B cell (primary cell): ENCODE measurements at places on chromosomes 2 and 18. TPM values are rescaled to one million over a fixed set of nuclear protein-coding genes. Genes with fewer than 3 reads are reported as not detected.

DNA sequence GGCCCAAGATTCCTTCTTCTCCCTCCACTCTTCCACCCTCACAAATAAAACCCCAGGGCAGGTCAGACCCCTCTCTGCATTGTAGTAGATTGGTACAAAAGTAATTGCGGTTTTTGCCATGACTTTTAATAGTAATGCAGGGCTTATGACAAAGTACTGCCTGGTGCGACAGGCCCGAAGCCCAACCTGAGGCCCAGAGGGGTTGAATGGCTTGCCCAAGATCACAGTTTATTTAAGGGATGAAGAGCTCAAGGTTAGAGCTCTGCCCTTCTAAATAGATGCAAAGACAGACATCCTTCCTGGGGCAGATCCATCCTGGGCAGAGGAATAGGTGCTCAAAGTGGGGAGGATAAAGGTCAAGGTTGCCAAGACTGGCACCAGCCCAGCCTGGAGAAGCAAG is 899 bp upstream of the PSTPIP2 start:
- no peak for DNase-seq

GRCh38 chr18:70931942-70932814 is 643.3 kb downstream of the SOCS6 start:
- DNase-seq = peak; percentile 5

GRCh38 chr18:28559511-28559910 is 382.6 kb upstream of the CDH2 start:
- no peak for DNase-seq

DNA sequence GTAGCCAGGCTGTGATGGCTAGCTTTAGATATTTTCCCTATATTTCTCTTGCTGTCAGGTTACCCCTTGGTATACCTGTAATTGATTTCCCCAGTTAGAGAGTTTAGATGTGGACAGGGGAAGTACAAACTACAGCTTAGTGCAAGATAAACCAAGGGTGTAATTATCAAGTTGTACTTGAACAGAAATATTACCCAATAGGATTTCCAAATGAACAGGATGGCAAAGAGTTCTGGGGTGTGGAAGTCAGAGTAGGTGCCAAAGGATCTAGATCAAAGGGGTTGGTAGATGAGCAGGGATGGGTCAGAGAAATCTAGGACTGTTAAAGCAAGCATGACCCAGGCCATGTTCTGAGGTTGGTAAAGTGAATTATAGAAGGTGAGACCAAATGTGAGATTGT is 585.2 kb downstream of the CCDC85A start:
- no peak for DNase-seq

DNA sequence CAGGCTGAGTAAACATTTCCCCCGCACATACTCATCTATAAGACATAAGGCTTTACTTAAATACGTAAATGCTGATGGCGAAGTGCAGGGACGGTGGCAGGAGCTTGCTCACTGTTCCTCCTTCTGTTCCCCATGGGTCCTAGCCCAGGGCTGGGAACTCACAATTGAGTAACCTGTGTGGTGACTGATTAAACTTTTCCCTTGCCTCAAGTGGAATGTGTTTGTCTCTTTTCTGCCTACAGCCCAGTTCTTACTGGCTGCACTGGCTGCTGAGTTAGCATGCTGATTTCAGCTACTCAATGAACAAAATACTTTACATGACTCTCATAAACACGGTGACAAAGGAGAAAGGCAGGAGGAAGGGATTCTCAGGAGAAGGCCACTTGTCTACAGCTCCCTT is 87.3 kb downstream of the MARCO start:
- no peak for DNase-seq

DNA sequence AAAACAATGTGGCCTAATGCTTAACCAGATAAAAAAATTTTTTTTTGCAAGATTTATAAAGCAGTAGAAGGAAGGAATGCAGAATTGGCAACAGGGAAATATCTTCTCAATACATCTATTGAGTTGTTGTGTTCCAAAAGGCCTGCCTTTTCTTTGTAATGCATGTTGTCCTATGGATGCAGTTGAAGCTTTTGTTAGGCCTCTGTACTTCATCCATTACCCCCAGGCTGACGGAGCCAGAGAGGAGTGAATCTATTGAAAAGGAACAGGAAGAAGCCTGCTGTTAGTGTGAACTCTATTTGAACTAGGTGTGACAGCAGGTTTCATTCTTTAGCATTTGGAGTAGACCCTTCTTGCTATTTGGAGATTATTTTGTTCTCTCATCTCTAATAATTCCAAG is 56.5 kb downstream of the MTX2 start:
- DNase-seq = no peak

GRCh38 chr2:172680436-172681068 is 55.1 kb upstream of the RAPGEF4 start:
- DNase-seq = no peak

DNA sequence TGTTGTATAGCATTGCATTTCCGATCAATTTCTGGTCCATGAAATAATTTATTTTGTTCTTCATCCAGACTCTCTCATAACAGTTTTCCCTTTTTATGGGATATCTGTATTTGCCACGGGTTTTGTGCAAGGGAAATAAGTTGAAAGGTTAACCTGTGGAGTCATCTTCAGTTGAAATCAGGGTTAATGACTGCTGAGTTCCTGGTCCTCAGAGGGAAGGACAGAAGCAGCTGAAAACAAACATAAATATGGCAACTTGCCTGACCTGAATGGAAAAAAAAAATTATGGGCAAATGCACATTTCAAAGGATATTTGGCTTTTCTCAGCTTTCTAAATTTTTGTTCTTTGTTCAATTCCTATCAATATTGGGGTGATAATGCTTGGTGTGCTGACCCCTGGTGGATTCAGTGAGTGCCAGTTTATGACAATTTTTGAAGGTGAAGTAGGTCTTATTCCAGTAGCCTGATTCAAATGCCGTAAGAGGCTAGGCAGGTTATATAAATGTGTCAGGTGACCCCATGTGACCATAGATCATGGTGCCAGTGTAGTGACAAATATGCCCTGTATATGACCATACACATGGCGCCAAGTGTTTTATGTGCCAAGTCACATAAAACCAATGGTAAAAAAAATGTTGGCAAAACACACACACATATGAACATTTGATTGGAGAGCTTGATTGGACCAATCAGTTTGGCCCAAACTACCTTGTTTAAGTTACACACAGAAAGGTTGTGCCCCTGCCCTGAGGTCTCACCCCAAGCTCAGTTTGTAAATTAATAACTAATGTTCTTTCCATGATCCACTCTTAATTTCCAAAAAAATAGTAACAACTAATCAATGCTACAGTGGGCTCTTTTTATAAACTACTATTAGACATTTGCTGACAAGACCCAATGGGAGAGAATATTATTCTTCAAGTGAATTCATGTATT is 47.6 kb upstream of the FAM124B start:
- DNase-seq = peak; percentile 54

DNA sequence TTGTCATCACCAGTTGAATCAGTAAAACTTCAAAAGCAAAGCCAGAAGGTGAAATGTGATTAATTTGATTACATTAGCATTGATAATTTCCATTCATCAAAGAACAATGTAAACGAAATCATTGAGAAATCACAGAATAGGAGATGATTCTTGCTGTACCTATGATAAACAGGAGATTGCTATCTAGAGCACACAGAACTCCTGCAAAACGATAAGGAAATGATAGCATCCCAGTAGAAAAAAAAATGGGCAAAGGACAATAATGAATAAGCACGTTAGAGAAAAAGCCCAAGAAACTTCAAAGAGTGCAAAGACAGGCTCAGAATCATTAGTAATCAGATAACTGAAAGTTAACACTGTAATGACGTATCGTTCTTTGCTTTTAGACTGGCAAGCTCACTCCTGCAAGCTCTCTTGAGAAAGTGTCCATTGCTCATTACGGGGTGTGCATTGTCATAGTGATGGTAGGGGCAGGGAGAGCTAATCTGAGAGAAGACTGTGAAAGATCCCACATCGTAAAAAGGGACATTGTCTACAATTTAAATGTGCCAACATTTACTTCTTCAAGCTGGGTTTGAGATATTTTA is 143.6 kb downstream of the SPP2 start:
- DNase-seq = no peak

- DNase-seq = no peak
Observed at GRCh38 chr2:233059547-233059796, 670 bp upstream of the INPP5D start.

DNA sequence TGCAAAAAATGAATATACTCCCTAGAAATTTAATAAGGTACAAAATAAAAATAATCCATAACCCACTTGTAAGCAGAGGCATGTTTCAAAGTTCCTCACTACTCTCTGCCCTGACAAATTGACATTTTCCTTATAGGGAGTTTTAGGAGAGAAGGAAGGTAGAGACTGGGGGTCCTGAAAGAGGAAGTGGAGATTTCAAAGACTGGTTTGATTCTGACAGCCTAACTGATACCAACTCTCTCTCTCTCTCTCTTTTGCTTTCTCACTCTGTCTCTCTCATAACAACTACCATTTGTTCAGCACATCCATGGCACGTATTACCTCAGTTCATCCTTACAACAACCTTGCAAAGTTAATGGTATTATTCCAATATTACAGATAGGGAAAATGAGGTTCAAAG is 18.6 kb downstream of the FZD7 start:
- DNase-seq = no peak

- DNase-seq = no peak
Observed at GRCh38 chr2:3483227-3483985, 35.9 kb downstream of the ADI1 start.

- no peak for DNase-seq
Observed at GRCh38 chr2:120832296-120833070, 96.8 kb downstream of the GLI2 start.

DNA sequence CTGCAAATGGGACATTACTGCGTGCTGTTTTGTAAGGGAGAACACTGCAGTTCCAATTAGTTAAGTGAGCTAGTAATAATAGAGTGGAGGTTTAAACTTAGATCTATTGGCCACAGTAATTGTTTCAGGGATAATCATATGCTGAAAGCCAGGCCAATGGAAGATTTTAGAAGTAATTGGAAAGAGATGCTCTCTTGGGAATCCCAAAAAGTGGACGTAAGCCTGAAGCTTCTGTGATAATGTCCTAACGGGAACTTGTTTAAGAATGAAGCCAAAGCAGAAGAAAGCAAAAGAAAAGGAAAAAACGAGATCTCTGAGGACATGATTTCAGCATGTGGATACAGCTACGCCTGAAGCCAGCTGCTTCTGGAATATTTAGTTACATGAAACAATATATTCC is 594.6 kb downstream of the SLC4A3 start:
- no peak for DNase-seq

GRCh38 chr2:131047920-131048560 is 45.2 kb downstream of the FAM168B start:
- DNase-seq = no peak

DNA sequence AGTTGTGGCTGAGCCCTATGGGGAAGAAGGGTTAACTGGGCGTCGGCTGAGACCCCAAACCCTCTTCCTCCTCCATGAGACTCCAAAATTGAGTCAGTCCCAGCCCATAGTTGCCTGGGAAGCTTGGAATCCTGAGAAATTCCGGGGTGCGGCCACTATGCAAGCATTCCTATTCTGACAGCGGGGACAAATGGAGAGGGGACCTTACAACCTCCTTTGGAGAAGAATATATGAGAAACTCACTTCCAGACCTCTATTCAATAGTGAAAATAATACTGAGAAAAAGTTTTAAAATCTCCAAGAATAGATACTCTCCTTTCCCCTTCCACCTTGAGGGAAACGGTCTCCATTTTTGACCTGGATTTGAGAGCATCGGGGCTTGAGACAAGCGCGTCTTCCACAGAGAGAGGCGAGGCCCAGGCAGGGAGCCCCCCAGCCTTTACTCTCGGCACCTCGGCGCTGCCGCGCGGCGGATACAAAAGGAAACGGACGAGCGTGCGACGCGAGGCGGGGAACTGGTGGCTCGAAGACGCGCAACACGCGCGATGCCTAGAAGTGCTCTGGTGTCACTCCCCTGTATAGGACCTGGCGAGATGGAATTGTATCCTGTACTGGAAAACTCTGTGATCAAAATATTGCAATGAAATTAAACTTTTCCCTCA is 11.1 kb downstream of the NR4A2 start:
- DNase-seq = peak; percentile 68

DNA sequence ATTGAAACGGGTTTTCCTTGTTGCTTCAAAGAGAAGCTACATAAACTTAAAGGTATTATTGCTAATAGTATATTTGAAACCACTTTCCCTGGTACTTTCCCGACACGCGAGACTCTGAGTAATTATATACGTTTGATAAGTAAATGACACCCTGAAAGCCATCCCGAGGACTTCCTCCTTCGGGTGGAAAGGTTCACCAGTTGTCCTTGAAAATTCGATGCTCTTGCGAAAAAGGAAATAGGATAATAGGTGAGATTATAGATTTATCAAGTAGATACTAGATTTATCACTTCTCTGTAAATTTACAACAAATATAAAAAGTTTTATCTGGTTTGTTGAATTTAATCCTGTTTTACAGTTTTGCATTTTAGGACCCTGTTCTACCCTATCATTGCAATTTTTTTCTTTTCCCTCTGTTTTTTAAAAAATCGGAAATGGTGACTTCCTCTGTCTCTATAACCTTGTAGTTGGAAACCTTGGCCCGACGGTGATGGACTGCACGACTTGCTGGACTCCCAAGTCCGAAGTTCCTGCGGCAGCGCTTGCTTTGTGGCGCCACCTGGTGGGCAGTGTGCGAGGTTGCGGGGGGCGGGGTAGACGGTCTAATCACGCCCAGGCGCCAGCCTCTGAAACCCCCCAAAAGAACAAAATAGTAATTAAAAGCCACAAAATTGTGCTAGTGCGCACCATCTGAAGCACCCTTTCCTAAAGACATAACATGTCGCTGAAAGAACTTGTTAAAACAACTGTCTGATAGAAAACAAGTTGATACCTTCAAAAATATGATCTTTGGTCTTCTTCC is 972 bp upstream of the DLX2 start:
- peak; percentile 66 for DNase-seq

- DNase-seq = no peak
Observed at GRCh38 chr18:79937103-79937860, 14.2 kb downstream of the SLC66A2 start.

GRCh38 chr2:62641410-62641843 is 64.1 kb upstream of the EHBP1 start:
- DNase-seq = no peak

- no peak for DNase-seq
Observed at GRCh38 chr2:85792783-85793441, 39.1 kb downstream of the ATOH8 start.

PPP1R1C gene
- total RNA-seq = not detected in 2 replicates

DSG1 gene
- not detected in 2 replicates for total RNA-seq

ASAP2 gene
- total RNA-seq = not detected in 2 replicates

ADD2 gene
- total RNA-seq = 21.7 and 22.3 TPM in 2 replicates

PELI1 gene
- total RNA-seq = 115 and 117 TPM in 2 replicates

CYP26B1 gene
- total RNA-seq = not detected in 2 replicates

PLGLB2 gene
- total RNA-seq = 6.1 and 6.5 TPM in 2 replicates

CYTIP gene
- total RNA-seq = 327 and 358 TPM in 2 replicates

DCC gene
- total RNA-seq = not detected in 2 replicates

SCYGR5 gene
- not detected in 2 replicates for total RNA-seq

SERPINB8 gene
- total RNA-seq = 22.1 and 26.2 TPM in 2 replicates
